ENCODE measurements at places on chromosomes 12 and 14.

GRCh38 chr12:121781484-121781997, 11.9 kb downstream of the RHOF start:
- DNase-seq, result no peak

GRCh38 chr12:114982760-114983159, 298.8 kb upstream of the TBX3 start:
- DNase-seq, result no peak

DNA sequence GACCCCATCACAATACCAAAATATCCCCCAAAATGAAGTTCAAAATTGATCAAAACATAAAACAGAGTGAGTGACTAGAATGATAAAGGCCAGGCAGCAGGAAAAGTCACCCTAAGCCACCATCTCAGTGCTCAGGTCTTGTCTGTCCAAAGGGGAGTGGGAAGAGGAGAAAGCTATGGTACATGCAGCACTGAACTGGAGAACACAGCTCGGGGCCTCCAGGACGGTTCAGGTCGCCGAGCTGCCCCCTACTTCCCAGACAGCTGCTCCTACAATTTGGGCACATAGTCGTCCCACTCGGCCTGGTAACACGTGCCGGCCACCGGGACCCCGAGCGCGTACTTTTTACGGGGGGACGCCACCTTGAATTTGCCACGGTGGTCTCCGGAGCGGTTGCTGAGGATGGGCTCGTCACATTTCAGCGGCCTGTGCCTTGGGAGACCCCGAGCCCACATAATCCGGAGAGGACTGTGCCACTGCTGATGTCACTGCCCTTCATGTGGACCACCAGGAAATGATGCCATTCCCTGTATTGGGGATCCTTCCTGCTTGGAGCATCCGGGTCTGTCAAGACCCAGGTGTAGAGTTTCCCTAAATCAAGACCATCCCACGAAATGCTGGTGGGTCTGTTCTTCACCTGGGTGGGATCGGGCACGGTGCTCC, 31.6 kb downstream of the AK7 start:
- DNase-seq, result no peak

DNA sequence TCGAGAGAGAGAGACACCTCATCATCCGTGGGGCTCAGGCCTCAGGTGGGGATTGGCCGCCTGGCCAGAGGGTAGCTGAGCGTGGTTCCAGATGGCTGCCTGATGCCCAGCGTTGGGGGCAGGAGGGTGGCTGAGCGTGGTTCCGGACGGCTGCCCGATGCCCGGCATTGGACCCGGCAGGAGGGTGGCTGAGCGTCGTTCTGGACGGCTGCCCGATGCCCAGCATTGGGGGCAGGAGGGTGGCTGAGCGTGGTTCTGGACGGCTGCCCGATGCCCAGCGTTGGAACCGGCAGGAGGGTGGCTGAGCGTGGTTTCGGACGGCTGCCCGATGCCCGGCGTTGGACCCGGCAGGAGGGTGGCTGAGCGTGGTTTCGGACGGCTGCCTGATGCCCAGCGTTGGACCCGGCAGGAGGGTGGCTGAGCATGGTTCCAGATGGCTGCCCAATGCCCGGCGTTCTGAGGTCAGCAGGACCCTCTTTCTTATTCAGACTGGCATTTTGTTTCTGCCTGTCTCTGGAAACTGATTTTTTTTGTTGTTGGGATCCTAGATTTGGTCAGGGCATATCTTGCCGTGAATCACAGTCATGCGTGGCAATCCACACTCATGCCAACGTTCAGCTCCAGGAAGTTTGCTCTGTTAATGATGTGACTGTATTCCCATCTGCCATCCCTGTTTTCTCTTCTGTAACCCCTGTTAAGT, 40.7 kb downstream of the GALNT9 start:
- DNase-seq, result no peak

GRCh38 chr12:56725723-56726102, 614 bp upstream of the NACA start:
- DNase-seq, result no peak

GRCh38 chr12:6038160-6038559, 86.3 kb downstream of the VWF start:
- no peak for DNase-seq

DNA sequence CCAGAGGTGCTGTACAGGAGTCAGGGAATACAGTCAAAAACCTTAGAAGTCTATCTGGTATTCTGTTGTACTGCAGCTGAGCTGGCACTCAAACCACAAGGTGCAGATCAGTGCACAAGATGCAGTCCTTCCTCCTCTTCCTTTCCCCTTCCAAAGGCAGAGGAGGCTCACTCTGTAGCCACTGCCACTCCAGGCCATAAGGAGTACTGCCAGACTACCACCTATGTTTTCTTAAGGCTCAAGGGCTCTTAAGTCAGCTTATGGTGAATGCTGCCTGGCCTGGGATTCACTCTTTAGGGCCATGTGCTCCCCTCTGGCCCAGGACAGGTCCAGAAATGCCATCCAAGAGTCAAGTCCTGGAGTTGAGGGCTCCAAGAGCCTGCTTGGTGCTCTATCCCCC, 200.3 kb downstream of the CRADD start:
- DNase-seq, result no peak

DNA sequence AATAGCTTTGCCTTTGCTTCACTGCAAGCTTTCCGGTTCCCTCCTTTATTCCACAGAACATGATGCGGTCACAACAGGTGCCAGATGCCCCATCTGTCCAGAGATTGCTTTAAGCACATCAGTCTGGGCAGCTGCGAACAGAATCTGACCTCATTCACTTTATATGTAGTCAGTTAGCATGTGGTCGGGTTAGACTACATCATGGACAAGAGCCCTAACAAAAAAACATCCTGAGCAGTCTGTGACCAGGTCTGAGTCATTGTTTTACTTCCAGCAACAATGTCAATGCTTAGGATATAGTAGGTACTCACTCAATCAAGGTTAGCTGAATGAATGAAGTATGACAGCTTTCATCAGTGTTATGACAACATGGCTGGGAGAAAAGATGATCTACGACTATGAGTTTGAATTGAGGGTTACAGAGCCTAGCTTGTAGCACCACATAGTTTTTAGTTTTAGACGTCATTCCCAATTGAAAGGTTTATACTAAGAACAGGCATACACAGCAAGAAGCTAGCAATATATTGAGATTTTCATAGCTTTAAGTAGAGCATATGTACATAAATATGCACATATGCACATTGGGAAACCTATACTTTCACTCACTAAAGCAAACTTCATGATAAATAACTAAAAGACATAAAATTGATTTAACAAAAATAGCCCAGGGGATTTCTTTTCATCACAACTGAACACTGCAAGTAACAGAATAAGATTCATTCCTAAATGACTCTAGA, 64.2 kb upstream of the TMCC3 start:
- DNase-seq, result no peak

DNA sequence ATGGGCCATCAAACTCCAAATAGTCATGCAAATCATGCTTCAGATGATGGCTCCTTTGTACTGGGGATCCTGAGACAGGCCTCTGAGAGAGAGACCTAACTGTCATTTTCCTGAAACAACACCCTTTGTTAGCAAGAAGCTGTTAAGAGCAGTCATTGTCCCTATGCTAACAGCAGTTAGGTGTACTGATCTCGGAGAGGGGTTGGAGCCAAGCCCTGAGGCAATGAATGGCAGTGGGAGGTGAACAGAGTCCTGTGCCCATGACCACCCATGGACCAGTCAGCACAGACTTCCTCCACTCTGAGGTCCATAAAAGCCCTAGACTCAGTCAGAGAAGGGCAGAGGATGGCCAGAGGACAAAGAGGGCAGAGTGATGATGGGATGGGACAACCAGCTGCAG, 747.6 kb upstream of the LRFN5 start:
- DNase-seq, result no peak

DNA sequence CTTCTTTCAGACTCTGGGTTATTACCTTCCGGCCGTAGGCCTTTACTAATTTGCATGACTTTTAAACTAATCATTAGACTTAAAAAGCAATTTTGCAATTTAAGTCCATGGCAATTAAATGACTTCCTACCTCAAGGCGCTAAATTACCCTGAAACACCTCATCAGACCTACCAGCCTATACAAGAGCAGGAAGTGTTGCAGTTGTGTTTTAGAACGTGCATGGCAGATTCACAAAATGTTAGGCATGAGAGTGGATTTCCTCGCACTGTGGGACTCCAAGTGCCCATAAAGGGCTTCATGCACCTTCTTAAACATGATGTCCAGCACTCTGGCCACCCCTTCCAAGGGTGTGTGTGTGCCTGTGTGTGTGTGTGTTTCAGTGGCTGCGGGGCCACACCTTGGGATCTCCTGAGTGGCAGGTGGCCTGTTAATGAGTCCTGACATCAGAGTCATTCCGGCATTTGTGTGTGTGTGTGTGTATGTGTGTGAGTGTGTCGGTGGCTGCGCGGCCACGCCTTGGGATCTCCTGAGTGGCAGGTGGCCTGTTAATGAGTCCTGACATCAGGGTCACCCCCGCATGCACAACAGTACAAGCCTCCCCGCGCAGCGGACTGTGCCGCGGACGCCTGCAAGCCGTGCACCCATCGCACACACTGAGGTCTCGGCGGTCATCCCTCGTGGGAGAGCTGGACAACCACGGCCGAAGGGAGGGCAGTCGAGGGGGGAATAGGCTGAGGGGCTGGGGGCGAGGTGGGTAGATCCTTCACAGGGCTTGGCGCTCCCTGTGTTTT, 900 bp downstream of the C2CD5 start:
- peak; percentile 26 for DNase-seq

GRCh38 chr12:117975006-117975405, 6.2 kb upstream of the KSR2 start:
- DNase-seq, result no peak

- no peak for DNase-seq
Observed at GRCh38 chr14:51283402-51284085, 43.5 kb downstream of the TMX1 start.

GRCh38 chr12:92486443-92487137, 216.2 kb upstream of the PLEKHG7 start:
- no peak for DNase-seq

GRCh38 chr12:68020049-68020448, 30.8 kb downstream of the IFNG-AS1 start:
- DNase-seq, result no peak

DNA sequence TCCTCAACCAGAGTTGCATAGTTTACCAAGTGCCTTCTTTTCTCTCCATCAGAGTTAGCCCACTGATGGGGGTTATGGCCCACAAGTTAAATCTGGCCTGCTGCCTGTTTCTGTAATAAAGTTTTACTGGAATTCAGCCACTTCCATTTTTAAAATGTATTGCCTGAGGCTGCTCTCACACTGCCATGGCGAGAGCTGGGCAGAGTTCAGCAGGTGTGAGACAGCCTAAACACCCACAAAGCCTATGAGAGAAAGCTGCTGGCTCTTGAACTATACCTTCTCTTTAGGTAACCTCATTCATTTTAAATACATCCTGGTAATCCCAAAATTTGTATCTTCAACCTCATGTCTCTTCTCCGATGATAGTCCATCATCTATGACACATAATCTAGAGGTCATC, 86.1 kb downstream of the BCL2L14 start:
- no peak for DNase-seq

DNA sequence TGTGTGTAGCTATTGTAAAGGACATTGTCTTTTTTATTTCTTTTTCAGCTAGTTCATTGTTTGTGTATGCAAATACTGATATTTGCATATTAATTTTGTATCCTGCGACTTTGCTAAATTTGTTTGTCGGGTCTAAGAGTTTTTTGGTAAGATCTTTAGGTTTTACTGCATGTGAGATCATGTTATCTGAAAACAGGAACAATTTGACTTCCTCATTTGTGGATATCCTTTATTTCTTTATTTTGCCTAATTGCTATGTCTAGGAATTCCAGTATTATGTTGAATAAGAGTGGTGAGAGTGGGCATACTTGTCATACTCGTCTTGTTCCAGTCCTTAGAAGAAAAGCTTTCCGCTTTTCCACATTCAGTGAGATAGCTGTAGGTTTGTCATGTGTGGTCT, 28.8 kb downstream of the SIX4 start:
- no peak for DNase-seq
